ENCODE measurements at places on chromosomes 2 and 18.

- no peak for DNase-seq
Observed at GRCh38 chr2:96815326-96816126, 542 bp upstream of the CNNM3 start.

DNA sequence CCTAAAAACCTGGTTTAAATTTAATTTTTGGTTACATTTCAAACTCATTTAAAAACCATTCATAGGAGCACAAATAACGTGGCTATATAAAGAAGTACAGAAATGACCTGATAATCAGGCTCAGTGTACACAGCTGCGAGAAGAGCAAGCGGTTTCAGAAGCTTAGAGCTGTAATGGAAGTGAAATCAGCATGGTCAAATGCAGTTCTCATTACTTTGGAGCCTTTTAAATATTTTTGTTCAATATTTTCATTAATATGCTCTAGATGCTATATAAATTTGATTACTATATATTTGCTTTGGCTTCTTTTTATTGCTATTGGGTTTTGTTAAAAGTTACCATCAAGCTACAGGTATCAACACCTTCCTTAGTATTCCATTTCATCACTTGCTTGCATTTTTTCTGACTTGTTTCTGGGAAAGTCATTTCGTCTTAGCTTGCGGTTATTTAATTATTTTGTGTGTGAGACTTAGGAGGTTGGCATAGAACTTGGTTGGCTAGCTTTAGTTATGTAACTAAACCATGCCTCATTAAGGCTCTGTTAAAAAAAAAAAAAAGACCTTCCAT is 58.7 kb downstream of the AFTPH start:
- DNase-seq = no peak

DNA sequence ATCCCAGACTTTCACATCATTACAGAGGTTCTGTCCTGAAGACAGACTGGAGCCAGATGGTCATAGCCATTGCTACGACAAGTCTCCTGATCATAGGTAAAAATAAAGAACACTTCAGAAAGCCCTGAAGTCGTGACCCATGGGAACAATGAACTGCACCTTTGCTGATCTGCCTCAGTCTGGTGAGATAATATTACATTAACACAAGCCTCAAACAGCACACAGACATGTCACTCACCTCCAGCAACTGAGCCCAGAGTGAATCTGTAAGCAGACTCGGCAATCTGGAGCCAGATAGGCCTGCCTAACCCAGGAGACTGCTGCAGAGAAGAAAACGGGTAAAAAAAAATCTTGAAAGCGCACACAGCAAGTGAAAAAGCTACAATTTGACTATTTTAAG is 79.2 kb downstream of the SLC25A12 start:
- DNase-seq = no peak

DNA sequence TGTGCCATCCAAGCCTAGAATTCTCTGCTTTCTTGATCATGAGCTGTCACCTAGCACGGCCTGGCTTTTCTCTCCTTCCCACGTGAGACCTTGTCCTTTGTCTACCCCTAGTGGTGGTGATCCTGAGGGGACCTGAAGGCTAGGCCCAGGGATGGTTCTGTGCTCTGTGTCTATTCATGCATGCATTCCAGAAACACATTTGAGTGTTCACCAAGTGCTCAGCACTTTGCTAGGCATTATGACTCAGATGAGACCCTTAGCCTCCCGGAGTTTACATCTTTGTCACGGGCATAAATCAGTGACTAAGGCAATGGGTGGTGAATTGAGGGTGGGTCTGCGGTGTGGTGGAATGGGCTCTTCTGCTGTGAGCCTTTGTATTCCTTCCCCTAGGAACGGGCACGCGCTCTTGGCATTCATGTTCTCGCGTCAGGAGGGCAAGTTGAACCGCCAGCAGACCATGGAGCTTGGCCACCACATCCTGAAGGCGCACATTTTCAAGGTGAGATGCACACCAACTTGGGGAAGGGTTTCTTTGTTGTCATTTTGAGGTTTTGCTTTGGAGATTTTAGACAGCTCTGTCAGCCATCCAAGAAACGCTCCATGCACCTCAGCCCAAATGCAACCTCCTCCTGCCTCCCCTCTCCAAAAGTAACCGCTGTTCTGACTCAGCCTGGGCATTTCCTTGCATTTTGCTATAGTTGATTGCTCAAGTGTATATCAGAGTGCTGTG is 100.9 kb downstream of the WDSUB1 start:
- no peak for DNase-seq

GRCh38 chr18:43830303-43830702 is 553.0 kb upstream of the SYT4 start:
- DNase-seq = no peak

DNA sequence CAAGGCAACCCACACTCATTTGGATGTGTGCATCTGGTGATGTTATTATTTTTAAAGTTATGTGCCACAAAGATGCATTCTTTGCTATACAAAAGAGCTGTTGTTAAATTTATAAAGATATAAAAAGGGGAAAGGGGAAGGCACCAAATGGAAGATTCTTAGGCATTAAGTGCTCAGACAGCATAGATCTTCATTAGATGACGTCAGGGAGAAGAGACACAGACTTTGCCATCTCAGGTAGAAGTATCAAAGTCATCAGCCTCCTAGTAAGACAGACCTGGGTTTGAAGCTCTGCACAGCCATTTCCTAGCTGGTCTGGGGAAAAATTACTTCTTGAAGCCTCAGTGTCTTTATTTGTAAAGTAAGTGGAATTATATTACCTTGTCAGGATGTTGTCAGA is 1.2 kb upstream of the CLUL1 start:
- no peak for DNase-seq

DNA sequence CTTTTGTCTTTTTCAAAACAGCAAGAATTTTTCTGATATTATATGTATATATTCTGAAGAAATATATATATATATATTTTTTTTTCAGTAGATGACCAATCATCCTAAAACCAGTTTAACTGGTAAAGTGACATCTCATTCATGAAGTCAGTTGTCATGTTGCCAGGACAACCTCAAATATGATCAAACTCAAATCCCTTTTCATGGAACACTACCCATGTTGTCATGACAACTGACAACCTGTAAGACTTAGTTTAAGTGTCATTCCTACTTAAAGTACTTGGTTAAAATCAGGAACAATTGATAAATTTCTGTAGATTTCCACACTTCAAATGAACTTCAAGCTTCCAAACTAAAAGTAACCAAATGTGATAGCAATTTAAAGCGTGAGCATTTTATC is 101.8 kb upstream of the ERBB4 start:
- DNase-seq = no peak

GRCh38 chr2:176997074-176997791 is 215.4 kb upstream of the HNRNPA3 start:
- peak; percentile 69 for DNase-seq

DNA sequence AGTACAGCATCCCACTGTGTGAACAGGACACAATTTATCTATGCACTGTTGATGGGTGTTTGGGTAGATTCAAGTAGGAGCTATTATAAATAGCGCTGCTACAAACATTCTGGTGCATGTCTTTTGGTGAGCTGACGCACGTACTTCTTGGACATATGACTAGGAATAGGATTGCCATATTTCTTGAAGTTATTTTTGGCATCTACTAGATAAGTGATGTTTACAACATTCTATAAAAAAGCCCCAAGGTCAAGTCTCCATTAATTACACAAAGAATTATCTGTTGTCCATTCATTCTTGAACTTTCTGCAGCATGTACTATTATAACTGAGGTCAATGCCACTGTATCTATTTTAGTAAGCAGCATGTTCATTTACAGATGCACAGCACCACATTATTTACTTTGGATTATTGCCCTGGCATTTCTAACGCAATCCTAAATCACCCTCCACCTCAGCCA is 225.5 kb upstream of the TMEM200C start:
- DNase-seq = no peak

DNA sequence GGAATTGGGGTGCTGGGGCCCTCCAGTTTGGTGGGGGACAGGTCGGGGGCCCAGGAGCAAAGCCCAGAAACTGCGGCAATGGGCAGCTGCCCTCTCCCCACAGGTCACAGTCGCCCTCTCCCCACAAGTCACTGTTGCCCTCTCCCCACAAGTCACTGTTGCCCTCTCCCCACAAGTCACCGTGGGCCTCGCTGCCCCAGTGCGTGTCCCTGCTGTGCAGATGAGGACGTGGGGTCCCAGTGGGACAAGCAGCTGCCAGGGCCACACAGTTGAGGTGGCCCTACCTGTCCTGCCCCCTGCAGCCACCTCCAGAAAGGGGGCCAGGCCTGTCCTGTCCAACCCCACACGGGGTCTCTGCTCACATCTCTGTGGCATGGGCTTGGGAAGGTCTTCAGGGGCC is 13.0 kb upstream of the AGXT start:
- no peak for DNase-seq

DNA sequence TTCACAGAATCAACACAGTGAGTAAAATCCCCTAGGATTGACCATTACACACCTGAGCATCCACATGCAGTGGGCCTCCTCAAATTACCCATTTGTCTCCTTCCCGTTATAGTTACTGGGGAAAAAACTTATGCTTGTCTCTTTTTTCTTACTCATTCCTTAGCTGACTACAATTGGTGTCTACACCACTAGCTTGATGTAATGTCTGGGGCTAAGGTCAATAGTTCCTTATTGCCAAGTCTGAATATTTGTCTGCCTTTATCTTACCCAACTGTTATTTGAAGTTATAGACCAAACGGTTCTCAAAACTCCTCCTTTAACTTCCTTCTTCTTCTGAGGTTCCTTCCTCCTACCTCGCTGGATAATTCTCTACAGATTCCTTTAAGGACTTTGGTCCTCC is 41.9 kb upstream of the TMEM17 start:
- DNase-seq = no peak

GRCh38 chr2:78992807-78993517 is 32.5 kb upstream of the REG3G start:
- no peak for DNase-seq

Data from bone marrow (tissue), 2 donors.